Pancreas (tissue), 10 donors: ENCODE measurements at places on chromosomes 6 and 20. TPM values are rescaled to one million over a fixed set of nuclear protein-coding genes. Genes with fewer than 3 reads are reported as not detected.

Gene SLC13A3
- 5.1 TPM for total RNA-seq

- H3K27ac ChIP-seq: no peak overlapping the region
- H3K4me1 ChIP-seq: no peaks in the 10 kb centered on the region
- DNase-seq: no peak
- H3K4me3 ChIP-seq: no peak overlapping the region
- H3K36me3 ChIP-seq: no peaks in the 10 kb centered on the region
These were observed 164.2 kb downstream of the OGFRL1 start for GRCh38 chr6:71452697-71453370.

DNA sequence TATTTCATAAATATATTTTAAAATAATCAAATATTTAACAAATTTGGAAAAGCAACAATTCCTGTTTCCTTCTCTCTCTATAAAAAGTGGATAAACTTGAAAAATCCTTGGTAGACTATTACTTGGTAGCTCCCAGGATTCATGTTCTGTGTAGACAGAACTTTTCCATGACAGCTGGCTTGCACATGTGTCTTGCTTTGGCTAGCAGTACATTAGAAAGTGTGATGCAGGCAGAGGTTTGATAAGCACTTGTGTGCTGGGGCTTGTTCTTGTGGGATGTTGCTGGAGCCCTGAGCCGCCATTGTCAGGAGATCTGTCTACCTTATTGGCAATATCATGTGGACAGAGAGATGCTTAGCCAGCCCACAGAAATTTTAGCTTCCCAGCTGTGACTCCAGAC lies 327.2 kb downstream of the CDKAL1 start:
- H3K27ac ChIP-seq: no peak overlapping the region
- DNase-seq: no peak
- no peaks in the 10 kb centered on the region for H3K36me3 ChIP-seq

Gene LTB
- 0.71 TPM for total RNA-seq

DNA sequence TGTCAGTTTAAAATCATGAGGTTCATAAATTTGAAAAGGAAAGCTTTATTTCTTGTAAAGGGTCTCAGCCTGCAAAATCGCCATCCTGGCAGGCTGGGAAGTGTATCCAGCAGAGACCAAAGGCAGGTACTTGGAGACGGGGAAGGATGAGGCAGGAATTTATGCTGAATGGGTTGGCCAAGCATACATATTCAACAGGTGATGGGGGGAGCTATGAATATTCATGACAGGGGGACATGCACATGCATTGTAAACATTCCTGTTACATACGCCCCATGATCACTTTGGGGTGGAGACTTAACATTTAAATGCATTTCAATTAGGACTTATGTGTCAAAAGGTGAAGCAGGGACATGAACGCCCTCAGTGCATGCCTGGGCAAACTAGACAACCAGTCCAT lies 9.8 kb upstream of the SLC22A1 start:
- H3K4me1 ChIP-seq: no peaks in the 10 kb centered on the region
- H3K27ac ChIP-seq: no peak overlapping the region
- no peak overlapping the region for H3K4me3 ChIP-seq
- H3K27me3 ChIP-seq: no peaks in the 10 kb centered on the region
- DNase-seq: no peak

Gene PPP1R14C
- 0.83 TPM for total RNA-seq

- no peaks in the 10 kb centered on the region for H3K27me3 ChIP-seq
- no peaks in the 10 kb centered on the region for H3K4me1 ChIP-seq
- no peak overlapping the region for H3K4me3 ChIP-seq
These were observed 21.0 kb upstream of the FYN start for GRCh38 chr6:111894272-111894671.

Gene EPPIN
- total RNA-seq: not detected

Gene MOXD1
- total RNA-seq: 0.83 TPM
